COLO829 (cell line): ENCODE measurements at places on chromosomes 7 and 10.
A peak's percentile ranks its signal among the peaks of the same experiment; 100 is the strongest.

GRCh38 chr10:11003679-11004078 is 14.0 kb upstream of the CELF2 start:
- DNase-seq: peak; percentile 40

DNA sequence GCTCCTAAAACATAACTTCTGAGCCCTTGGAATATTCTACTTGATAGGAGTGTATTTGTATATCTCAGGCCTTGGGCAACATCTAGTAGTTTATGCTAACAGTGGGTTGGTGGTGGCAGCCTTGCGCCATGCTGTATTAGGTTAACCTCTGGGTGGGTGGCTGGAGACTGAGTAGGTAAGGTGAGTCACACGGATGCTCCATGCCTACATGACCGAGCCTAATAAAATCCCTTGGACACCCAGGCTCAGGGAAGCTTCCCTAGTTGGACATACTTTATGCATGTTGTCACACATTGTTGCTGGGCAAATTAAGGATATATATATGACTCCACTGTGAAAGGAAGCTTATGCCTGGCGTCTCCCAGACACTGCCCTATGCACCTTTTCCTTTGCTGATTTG is 6.0 kb upstream of the DAGLB start:
- DNase-seq: no peak

GRCh38 chr7:72925546-72926120 is 738 bp downstream of the POM121 start:
- DNase-seq: no peak

GRCh38 chr7:55048221-55048859 is 29.5 kb downstream of the EGFR start:
- no peak for DNase-seq
